ENCODE measurements at places on chromosomes 6 and 20. TPM values are rescaled to one million over a fixed set of nuclear protein-coding genes. Genes with fewer than 3 reads are reported as not detected.

GRCh38 chr6:12391472-12391871, 101.3 kb downstream of the EDN1 start:
- DNase-seq = no peak

- DNase-seq = no peak
Observed at GRCh38 chr6:150640556-150641209, 41.0 kb downstream of the PLEKHG1 start.

DNA sequence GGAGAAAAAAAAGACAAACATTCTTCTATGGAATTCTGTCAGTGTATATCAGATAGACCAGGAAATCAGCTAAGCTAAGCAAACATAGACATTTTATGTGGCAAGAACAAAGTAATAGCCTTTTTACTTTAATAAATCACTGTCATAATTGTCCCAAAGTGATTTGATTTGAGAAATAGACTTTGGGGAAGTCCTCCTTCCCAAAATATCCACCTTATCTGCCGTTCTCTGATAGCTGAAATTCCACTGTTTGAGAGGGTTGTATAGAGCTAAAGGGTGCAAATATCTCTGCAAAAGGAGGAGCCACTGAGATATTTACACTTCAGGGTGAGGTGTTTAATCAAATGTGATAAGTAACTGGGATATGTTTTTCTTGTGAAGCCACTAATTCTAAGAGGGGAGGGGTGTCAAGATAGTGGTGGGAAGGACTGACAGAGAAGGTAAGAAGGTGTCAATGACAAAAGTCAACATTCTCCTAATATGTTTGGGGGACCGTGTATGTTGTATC, 544.4 kb upstream of the JAG1 start:
- no peak for DNase-seq

DNA sequence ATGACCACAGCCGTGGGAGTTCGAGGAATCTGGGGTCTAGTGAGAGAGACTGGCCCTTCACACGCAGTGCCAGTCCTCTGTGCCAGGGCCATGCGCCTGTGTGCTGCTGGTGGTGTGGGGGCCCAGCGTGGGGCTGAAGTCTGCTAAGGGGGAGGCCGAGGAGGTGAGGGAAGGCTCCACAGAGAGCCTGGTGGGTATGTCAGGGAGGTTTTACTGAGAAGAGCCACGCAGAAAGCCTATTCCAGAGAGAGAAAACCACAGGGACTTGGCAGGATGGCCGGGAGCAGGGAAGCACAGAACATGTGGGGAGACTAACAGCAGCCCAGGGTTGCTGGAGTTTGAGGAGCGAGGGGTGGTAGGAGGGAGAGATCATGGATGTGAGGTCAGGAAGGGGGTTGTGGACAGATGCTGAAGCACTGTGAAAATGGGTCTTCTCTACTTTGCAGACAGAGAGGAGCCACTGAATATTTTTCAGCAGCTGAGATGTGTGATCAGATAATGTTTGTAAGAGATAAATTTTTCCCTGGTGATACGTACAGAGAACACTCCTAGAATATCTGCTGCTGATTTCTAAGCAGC, 35.3 kb downstream of the DUSP22 start:
- no peak for DNase-seq

The ADTRP gene
- 0.98 TPM for total RNA-seq

The COL10A1 gene
- 0.32 TPM for total RNA-seq

GRCh38 chr20:22771706-22772105, 187.3 kb upstream of the FOXA2 start:
- DNase-seq = no peak

All from WTC11 (cell line).